ENCODE measurements at places on chromosomes 5 and 9. TPM values are rescaled to one million over a fixed set of nuclear protein-coding genes. Genes with fewer than 3 reads are reported as not detected.
A peak's percentile ranks its signal among the peaks of the same experiment; 100 is the strongest.

GRCh38 chr9:76895186-76895585, 10.7 kb downstream of the PRUNE2 start:
- DNase-seq = no peak

GRCh38 chr9:127693143-127693542, 13.6 kb upstream of the CFAP157 start:
- no peak for DNase-seq

GRCh38 chr5:68957591-68957990, 136.2 kb upstream of the SLC30A5 start:
- DNase-seq = no peak

Gene CSF2
- total RNA-seq = not detected

DNA sequence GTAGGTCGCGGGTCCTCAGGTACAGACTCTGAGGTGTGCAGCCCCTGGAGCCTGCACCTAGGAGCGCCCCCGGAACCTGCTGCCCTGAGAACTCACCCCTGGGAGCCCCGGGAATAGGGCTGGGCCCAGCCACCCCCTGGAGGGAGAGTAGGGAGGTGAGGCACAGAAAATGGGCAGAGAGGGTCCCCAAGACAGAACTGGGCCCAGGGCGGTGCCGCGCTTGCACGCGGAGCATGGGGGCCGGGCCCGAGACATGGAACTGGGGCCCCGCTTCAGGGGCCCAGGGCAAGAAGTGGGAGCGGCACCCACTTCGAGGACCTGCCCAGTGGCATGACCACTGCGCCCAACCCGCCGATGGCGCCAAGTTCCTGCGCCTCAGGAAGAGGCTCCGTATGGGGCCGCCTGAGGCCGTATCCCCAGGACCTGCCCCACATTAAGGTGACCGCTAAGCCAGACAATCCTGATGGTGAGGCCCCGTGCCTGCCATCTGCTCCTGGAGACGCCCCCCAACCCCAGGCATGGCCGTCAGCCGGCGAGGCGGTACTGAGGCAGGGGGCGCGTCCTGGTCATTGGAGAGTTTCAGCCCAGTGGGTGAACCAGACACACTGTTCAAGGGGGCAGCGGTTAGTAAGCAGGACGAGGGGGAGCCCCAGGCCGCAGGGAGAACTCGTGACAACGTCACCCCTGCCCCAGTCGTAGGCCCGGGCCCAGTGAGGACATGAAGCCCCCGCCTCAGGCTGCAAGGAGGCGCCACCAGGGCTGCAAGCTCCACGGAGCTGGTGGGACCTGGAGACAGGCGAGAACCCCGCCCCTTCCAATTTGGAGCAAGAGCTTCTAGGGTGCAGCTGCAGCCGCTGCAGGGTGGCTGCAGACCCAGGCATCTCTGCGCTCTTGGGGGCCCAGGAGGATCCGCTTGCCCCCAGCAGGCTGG, 89.5 kb upstream of the PUM3 start:
- no peak for DNase-seq

- DNase-seq = peak; percentile 73
Observed at GRCh38 chr9:130701059-130702022, 7.8 kb downstream of the EXOSC2 start.

Gene LHX3
- total RNA-seq = 0.19 TPM

GRCh38 chr9:93810028-93810971, 144.9 kb downstream of the BARX1 start:
- DNase-seq = no peak
